ENCODE measurements at places on chromosomes 4 and X.

DNA sequence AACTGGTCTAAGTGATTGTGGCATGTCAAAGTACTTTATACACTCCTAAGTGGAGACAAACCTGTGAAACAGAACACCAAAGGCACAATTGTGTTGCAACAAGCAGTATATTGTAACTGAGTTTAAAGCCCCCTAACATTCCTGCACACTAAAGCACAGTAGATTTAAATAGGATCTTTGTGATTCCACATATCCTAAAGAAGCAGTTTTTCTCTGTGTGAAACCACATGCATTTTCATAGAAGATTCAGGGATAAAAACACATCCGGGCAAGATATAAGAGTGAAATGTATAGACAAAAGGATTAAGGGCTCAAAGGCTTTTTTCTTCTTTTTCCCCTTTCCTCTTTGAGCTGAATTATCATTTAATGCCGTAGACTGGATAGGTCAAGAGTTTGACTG is 82.2 kb downstream of the ANK2 start:
- DNase-seq: no peak

DNA sequence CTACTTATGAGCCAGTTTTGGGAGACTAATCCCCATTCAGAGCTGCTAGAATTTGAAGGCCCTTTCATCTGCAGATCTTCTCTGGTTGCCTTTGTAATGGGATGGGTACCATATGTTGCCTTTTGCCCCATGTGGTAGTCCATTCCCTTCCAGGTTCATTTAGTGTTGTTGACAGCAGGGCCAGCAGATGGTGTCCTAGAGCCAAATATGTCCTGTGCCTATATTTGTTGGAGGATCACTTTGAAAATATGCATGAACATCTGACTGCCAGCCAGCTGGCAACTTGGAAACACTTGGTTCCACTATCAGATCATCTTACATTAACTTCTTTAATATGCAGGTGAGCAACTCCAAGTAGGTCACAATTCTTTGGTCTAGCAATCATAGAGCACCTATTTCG is 30.4 kb downstream of the CFAP299 start:
- peak; percentile 36 for DNase-seq

DNA sequence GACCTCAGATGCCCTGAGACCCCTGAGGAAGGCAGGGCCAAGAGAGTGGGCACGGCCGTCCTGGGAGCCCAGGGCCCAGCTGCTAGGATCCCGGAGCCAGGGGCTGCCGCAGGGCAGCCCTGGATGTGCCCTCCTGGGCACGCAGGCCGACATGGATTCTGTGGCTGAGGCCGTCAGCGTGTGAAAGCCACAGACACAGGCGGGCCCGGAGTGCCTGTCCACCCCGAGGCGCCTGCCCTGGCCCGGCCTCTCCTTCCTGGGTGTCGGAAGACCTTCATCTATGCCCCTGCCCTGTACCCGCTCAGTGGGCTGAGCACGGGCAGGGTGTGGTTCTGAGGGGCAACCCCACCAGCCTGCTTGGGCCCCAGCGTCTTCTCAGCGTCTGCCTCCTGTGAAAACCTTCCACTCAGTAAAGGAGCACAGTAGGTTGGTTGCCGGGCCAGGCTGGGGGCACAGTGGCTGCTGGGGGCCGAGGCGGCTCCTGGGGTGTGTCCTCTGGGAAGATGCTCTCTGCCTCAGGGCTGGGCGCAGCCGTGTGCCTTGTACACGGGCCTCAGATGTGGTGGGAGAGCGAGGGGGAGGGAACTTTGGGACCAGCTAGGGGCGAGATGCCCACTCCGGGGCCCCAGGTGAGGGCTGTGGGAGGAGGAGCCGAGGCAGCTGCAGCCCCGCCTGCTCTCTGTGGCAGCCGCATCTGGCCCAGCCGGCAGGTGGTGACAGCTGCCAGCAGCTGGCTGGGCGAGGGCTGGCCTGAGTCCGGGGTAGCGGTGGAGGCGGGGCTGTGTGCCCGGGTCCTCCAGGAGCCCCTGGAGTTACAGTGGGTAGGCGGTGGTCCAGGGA is 20.8 kb downstream of the FGFRL1 start:
- no peak for DNase-seq

GRCh38 chr4:176270669-176271068 is 1.6 kb upstream of the ASB5 start:
- DNase-seq: no peak

- no peak for DNase-seq
Measured at GRCh38 chr4:984336-985054, 2.3 kb upstream of the IDUA start.

GRCh38 chrX:133374874-133375387 is 40.4 kb downstream of the GPC4 start:
- no peak for DNase-seq

All from stimulated activated naive B cell treated with anti-CD40 and anti-IgM and Interleukin-4, amounts not matched to agents 10 μg/mL and 1 μg/mL and 100 μg/mL, for 72 hours (primary cell).